Spleen (tissue), 13 donors: ENCODE measurements at places on chromosomes 1 and 21. TPM values are rescaled to one million over a fixed set of nuclear protein-coding genes. Genes with fewer than 3 reads are reported as not detected.

HSF2BP gene
- total RNA-seq: not detected

DMBX1 gene
- not detected for total RNA-seq

RHD gene
- not detected for total RNA-seq

NES gene
- total RNA-seq: 146 TPM

COL8A2 gene
- 32.0 TPM for total RNA-seq

LCE3D gene
- not detected for total RNA-seq

SV2A gene
- 3.7 TPM for total RNA-seq

BSND gene
- 0.09 TPM for total RNA-seq

DNA sequence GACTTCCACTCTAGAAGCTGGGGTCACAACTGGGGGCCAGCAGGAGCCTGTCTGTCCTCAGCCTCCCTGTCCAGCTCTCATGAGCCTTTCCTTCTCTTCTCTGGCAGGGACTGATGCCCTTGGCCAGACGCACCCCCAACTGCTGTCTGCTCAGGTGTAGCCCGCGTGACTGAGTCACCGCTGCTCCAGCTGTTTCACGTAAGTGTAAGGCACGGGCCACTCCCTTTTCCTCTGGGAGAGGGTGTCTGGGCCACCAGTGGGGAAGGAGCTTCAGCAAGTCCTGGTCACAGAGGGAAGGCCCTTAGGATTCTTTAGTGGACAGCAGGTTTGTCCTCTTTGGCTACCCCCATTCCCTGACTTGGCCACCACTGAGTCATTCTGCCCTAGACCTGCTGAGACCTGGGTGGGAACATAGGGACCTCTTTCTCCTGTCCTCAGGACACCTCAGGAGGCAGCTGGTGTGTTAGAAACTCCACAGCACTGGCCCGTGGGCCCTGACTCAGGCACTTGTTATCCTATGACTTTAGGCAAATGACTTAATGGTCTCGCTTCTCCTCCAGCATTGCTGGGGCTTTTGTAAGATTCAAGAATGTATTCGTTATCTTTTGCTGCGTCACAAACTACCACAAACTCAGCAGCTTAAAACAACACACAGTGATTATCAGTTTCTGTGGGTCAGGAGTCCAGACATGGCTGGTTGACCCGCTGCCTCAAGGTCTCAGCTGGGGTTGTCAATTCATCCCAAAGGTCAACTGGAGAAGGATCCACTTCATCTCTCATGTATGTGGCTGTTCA, 64.8 kb downstream of the FAM163A start:
- DNase-seq: peak; percentile 62

DNA sequence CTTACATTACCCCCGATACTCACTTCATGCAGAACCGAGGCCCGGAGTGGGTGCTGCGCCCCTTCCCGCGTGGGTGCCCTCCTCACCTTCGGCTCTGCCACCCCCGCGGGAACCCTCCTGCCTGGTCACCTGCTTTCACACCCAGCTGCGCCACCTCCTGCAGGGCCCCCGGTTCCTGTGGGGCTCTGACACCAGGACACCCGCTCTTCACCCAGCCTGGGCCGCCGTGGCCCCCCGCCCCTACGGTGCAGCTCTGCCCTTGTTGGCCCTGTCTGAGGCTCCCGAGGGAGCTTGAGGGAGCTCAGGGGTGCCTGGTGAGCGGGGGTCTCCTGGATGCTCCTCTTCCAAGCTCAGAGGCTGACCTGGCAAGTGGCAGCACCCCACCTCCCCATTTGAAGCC, 19.0 kb downstream of the RRP1 start:
- DNase-seq: no peak

DNA sequence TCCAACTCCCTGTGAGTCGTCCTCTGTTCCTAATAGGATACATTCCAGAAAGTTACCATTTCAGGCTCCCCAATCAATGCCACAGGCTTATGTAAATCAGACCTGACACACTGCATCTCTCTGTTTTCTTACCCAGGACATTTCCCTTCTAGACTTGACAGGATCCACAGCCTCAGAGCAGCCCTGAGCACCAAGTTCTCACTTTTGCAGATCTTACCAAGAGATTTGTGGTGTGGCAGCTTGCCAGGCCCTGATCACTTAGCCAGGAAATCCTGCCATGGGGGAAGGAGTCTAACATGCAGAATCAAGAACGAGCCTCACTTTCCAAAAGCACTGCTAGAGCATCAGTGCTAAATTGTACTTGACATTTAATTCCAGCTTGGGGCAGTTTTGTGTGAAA, 202.9 kb downstream of the TBX15 start:
- DNase-seq: no peak

DNA sequence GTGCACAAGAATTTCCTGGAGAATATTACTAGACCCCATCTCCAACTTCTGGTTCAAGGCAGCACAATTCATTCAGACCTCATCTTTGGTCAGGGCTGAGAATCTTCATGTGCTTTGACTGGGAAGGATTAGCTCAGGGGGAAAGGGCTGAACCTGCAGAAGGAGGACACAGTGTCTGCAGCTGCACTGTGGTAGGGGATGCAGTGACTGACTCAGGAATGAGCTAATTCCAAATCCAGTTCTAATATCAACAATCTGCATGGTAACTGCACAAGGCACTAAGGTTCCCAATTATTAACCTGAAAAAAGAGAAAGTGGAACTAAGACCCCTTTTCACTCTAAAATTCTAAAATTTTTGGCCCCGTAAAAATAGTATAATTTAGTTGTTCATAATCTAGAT, 31.6 kb downstream of the TTLL7 start:
- DNase-seq: no peak

- DNase-seq: peak; percentile 18
Measured at GRCh38 chr1:246803373-246803772, 79.2 kb downstream of the SCCPDH start.

DNA sequence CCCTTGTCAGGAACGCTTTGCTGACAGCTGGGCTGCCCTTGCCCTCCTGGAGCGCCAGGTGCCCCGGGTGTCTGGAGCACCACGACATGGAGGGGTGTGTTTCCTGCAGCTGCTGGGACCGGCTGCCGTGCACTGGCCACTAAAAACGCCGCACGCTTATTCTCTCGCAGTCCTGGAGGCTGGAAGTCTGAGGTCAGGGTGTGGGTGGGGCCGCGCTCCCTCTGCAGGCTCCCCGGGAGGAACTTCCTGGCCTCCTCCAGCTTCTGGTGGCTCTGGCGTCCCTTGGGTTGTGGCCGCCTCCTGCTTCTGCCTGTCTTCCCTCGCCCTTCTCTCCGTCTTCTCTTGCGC, 28.0 kb upstream of the PLCH2 start:
- no peak for DNase-seq

- no peak for DNase-seq
Measured at GRCh38 chr1:155064832-155065429, 1.4 kb downstream of the EFNA4 start.

GRCh38 chr1:26417111-26417759, 6.6 kb downstream of the LIN28A start:
- peak; percentile 94 for DNase-seq

GRCh38 chr1:234520908-234521817, 42.2 kb upstream of the TARBP1 start:
- DNase-seq: no peak

DNA sequence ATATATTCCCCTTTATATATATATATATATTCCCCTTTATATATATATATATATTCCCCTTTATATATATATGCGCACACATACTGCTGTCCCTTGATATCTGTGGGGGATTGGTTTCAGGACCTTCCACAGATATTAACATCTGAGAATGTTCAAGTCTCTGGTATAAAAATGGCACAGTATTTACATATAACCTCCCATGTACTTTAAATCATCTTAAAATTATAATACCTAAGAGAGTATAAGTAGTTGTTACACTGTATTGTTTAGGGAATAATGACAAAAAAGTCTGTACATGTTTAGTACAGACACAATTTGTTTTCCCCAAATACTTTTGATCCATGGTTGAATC, 45.8 kb downstream of the NR5A2 start:
- no peak for DNase-seq

GRCh38 chr1:232524056-232524455, 105.9 kb downstream of the SIPA1L2 start:
- no peak for DNase-seq

- DNase-seq: no peak
Measured at GRCh38 chr1:110233861-110234260, 23.7 kb downstream of the KCNC4 start.

DNA sequence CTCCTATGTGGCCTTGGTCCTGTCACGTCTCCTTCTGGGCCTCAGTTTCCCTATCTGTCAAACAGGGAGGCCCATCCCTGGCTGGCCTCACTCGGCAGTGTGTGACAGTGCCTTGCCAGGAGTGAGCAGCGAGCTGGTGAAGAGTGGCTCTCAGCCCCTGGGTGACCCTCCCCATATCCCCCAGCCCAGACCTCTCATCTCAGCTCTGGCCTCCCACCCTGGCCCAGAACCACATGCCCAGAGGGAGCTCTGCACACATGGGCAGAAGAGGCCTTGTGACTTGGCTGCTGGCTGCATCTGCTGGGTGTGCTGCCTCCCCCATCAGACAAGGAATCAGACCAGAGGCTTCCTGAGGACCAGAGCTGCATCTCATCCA, 19.5 kb upstream of the PADI1 start:
- no peak for DNase-seq

DNA sequence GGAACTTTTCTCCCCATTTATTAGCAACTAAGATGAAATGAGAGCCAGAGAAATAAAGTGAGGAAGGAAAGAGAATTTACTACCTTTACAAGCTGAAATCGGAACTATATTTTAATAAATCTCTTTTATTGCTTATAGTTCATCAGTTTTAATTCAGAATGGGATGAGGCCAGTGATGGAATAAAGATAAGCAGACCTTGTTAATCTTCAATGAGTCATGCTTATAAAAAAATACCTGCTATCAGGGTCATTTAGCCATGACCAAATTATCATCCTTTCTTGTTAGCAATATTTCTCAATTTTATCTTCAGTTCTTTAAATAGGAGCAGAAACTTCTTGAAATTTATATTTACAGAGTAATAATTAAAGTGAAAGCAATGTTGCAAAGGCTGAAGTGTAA, 26.1 kb downstream of the RGS4 start:
- DNase-seq: no peak

DNA sequence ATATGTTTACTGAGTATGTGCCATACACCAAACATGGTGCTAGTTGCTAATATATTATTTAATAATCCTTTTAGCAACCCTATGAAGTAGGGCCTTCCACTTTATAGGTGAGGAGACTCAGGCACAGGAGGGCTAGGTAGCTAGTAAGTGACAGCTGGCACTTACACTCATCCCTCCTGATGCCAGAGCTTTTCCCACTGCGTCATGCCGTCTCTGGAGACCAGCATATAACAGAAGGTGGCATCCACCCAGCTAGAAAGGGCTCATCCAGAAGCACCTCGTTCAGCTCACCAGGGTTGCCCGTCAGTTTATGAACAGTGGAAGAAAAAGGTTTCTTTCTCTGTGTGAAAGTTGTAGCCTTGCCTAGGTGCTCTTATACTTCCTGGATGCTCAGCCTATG, 108.9 kb downstream of the NOS1AP start:
- DNase-seq: no peak

DNA sequence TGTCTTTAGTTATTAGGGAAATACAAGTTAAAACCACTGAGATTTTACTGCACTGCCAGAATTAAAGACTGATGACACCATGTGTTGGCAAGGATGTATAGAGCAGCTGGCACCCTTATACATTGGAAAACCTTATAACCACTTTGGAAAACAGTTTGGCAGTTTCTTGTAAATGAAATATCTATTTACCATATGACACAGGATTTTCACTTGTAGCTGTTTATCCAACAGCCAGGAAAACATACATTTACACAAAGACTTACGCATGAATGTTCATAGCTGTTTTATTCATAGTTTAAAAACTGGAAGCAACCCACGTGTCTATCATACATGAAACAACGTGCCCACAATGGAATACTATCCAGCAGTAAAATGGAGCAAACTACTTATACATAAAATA, 45.3 kb downstream of the PRRC2C start:
- no peak for DNase-seq
